ENCODE measurements at places on chromosomes 5 and 9.

GRCh38 chr5:93821891-93822415, 80.6 kb upstream of the POU5F2 start:
- no peak overlapping the region for H3K27ac ChIP-seq
- DNase-seq: no peak
- H3K27me3 ChIP-seq: no peaks in the 10 kb centered on the region
- peaks cover 17% of the 10 kb centered on the region for H3K36me3 ChIP-seq
- no peaks in the 10 kb centered on the region for H3K4me1 ChIP-seq
- H3K4me3 ChIP-seq: no peak overlapping the region

DNA sequence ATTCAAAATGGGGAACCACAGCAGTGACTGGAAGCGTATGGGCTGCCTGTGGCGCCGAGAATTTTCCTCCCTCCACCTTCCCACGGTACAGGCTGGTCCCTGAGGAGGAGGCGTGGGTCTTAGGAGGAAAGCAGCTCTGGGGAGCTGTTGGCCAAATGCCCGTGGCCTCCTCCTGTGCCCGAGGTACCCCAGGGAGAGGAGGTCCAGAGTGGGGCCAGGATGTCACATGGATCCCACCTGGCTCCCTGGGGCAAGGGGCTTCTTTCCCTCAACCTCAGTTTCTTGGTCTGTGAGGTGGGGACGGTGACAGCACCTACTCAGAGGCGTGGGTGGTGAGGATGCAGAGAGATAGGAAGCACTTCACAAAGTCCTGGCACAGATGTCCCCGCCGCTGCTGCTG, 16.5 kb downstream of the PRRX2 start:
- DNase-seq: no peak
- peaks cover 8% of the 10 kb centered on the region for H3K4me1 ChIP-seq
- peaks cover 17% of the 10 kb centered on the region for H3K27me3 ChIP-seq

- no peak overlapping the region for H3K27ac ChIP-seq
- no peaks in the 10 kb centered on the region for H3K36me3 ChIP-seq
- no peaks in the 10 kb centered on the region for H3K27me3 ChIP-seq
These were observed 131.0 kb upstream of the IER5L start for GRCh38 chr9:129309041-129309430.

GRCh38 chr5:53476531-53477480, 3.6 kb upstream of the FST start:
- H3K27ac ChIP-seq: no peak overlapping the region
- peaks cover 21% of the 10 kb centered on the region for H3K4me1 ChIP-seq
- H3K36me3 ChIP-seq: no peaks in the 10 kb centered on the region
- no peak overlapping the region for H3K4me3 ChIP-seq
- peaks cover 42% of the 10 kb centered on the region for H3K27me3 ChIP-seq
- no peak for DNase-seq

GRCh38 chr9:16434526-16434925, 435.9 kb downstream of the BNC2 start:
- no peaks in the 10 kb centered on the region for H3K27me3 ChIP-seq
- peaks cover 21% of the 10 kb centered on the region for H3K36me3 ChIP-seq
- DNase-seq: no peak

DNA sequence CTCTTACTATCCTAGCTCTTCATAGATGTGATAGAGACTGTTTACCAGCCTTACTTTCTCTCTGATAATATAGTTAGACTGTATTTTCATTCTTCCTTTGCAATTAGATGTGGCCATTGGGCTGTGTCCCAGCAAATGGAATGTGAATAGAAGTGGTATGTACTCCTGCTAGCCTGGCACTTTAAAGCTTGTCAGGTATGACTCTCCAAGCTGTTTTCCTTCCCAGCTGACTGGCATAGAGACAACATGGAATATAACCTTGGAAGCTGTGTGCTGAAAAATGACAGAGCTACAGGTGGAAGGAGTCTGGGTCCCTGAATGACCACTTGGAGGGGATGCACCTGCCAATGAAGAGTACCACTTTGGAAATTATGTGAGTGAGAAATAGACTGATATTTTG, 116.2 kb downstream of the DIRAS2 start:
- H3K27me3 ChIP-seq: no peaks in the 10 kb centered on the region
- no peaks in the 10 kb centered on the region for H3K36me3 ChIP-seq
- peaks cover 11% of the 10 kb centered on the region for H3K4me1 ChIP-seq
- H3K4me3 ChIP-seq: no peak overlapping the region

GRCh38 chr5:141636106-141636412, 590 bp downstream of the HDAC3 start:
- no peak for DNase-seq
- H3K4me1 ChIP-seq: peaks cover 20% of the 10 kb centered on the region
- H3K27me3 ChIP-seq: peaks cover 8% of the 10 kb centered on the region

Measured in mesothelial cell of epicardium (in vitro differentiated cells).